ENCODE measurements at places on chromosomes 2 and 18.

GRCh38 chr2:40556293-40556692 lies 104.4 kb upstream of the SLC8A1 start:
- DNase-seq = no peak

- DNase-seq = no peak
Observed at GRCh38 chr2:27164960-27165763, 16.4 kb downstream of the TCF23 start.

DNA sequence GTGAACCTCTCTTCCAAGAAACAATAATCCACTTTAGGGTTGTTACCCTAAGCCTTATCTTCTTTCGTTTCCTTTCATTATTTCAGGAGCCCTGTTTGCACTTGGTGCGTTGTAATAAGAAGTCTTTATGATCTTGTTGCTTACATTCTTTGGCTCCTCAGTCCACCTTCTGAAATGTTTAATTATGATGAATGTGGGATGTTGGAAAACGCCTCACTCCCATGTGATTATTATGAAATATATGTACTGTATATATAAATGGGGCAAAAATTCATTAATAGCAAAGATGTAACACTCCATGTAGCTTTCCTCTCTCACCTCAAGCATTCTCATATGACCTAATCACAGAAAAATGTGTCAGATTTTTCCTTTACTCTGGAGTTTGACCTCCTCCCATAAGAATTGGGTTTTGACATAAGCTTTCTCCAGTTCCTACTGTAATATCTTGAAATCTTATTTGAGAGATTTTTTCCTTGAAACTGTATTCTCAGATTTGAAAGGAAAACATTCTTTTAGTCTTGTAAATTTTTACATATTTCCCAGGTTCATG lies 397.2 kb upstream of the FANCL start:
- no peak for DNase-seq

GRCh38 chr18:23703057-23703986 lies 14.1 kb downstream of the LAMA3 start:
- no peak for DNase-seq

GRCh38 chr2:82959727-82960126 lies 1499.4 kb downstream of the SUCLG1 start:
- DNase-seq = no peak

- no peak for DNase-seq
Observed at GRCh38 chr2:152238016-152238415, 62.5 kb upstream of the STAM2 start.

DNA sequence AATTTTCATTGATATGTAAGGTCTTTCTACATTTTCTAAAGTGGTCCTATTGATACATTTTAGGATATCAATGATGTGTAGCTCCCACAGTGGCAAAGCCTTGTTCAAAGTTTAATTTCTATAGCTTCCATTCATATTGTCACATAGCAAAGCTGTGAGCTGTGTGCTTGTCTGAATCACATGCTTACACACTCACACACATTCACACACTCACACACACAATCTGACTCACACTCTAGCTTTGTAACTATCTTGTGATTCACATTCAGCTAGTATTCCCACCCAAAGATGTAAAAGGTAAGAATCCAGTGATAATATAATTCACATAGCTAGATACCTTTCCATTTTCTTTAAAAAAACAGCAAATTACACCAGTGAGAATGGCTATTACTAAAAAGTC lies 58.7 kb downstream of the MAPRE2 start:
- no peak for DNase-seq

DNA sequence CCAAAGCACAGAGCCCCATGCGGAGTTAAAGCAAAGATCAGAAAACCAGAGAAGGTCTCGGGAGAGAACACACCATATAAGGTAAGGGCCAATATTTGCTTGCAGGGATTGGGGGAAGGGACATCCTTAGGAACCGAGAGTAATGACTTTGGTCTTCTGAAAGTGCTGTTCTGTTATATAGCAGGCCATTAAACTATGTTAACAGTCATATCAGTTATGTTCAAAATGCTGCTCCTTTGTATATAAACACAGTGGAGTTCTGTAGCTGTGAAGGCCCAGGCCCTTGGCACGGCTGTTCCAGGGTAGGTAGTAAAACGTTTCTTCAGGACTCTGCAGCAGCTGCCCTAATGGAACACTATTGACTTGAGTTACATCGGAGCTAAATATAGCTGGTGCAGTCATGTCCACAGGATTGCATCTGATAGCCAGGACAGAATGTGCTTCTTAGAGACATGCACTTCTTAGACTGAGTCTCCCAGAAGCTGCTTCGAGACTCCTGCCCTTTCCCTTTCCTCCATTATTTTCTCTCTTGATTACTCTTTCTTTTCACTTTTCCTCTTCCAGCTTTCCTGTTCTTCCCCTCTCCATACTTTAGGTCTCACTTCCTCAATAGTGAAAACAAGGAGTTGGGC lies 122.4 kb downstream of the SETBP1 start:
- no peak for DNase-seq

- no peak for DNase-seq
Observed at GRCh38 chr18:74950479-74950878, 258.5 kb downstream of the PTGR3 start.

DNA sequence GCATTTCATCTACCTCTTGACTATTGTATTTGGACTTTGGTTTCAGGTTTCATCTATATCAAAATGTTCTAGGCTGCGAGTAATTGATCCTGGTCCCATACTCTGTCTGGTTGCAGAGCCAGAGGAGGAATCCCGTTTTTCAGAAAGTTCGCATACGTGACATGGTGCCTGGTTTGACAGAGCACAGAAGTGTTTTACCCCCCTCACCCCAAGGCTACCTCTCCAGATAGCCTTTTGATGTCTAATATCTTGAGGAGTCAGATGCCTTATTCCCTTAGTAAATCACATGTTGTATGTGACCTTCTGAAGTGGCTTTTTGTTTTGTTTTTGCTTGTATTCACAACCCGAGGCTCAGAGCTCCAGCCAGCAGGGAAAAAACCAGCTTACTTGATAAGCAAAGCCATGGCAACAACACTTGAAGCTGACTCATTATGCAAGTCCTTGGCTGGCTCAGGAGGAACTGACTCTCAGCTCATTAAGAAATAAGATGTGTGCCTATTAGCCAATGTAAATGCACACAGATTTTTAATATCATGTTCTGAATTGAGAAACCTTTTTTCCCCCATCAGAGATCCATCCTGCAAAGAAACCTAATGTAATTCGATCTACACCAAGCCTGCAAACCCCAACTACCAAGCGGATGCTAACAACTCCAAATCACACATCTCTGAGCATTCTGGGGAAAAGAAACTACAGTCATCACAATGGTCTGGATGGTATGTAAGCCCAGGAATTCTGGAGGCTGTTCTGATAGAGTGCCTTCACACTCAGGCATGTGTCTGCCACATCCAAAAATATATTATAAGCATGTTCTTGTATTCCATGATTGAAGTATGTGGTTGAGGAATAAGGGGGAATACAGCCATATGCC lies 41.4 kb downstream of the OXER1 start:
- DNase-seq = no peak

GRCh38 chr2:37544591-37545031 lies 126.8 kb downstream of the CDC42EP3 start:
- DNase-seq = no peak

DNA sequence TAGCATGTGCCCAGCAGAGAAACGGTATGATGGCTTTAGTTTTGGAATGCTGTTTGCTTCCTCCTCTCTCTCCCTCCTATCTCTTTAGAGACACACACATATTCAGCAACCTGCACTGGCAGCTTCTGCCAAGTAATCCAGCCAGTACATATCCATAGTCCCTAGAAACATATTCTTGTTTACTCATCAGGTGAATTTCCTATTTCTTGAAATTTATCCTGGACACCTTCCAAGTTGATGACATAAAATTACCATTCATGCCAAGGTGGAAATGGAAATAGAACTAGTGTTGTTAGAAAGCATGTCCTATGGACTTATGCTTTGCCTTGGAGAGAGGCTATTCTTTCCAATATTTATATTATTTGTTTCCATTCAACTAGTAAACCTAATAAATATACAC lies 50.9 kb upstream of the RGPD4 start:
- DNase-seq = no peak

DNA sequence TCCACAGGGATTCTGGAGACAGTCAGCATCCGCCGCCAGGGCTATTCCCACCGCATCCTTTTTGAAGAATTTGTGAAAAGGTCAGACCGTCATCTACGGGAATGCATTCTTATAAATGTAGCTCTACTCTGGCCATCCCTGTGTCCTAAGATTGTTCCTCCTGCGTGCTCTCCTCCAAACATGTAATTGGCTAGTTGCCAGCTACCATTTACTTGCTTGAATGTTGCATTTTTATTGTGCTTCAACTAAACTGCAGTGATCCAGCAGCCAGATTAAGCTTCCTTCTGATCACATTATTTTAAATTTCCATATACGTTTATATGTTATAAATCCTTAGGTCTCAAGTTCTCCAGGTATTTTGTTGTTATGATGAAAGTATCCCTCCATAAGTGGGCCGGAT lies 248.5 kb upstream of the SP5 start:
- no peak for DNase-seq

DNA sequence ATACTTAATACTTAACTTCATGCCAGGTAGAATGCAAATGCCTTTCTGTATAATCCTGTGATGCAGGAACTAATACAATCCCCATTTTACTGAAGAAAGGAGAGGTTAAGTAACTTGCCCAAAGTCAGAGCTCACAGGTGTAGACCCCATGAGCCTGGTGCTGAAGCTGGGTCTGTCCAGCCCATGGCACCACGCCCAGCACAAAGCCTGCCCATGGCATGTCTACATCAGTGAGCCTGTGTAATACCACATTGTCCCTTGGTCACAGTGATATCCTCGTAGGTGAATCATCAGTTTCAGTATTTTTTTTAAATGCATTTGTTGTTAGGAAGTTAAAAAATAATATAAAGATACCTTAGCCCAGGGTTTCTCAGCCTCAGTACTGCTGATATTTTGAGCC lies 69.9 kb upstream of the MCFD2 start:
- no peak for DNase-seq

DNA sequence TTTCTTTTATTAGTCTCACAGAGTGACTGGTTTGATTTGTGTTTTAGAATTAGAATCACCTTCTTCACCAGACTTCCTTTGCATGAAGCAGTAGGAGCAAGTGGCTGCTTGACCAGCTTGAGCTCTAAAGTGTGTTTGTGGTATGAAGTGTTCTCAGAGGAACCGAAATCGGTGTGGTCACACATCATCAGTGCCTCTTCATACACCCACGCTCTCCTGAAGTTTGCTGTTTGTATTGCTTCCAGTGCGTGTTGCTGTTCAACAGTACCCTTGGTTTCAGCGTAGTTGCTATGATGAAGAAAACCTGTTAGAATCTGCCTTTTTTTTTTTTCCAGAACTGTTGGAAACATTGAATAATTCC lies 77.9 kb downstream of the LIMS1 start:
- DNase-seq = peak; percentile 29

GRCh38 chr18:8807488-8807805 lies 102.1 kb downstream of the MTCL1 start:
- DNase-seq = no peak

DNA sequence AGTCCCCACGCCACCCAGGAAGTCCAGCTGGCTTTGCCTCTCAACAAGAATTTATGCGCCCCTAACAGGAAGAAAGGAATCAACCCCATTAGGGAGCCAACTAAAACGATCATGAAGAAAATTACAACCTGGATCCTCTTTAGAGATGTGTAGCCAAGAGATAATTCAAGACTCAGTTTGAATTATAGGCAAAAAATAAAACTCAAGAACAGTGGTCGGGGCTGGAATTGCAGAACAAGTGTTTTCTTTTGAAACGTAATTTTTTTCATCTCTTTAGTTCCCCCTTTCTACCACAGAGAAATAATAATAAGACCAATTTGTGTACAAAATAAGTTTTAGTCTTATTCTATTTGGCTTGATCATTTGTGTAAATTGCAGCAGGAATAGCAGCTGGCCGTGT lies 22.4 kb downstream of the PDCD1 start:
- DNase-seq = no peak

DNA sequence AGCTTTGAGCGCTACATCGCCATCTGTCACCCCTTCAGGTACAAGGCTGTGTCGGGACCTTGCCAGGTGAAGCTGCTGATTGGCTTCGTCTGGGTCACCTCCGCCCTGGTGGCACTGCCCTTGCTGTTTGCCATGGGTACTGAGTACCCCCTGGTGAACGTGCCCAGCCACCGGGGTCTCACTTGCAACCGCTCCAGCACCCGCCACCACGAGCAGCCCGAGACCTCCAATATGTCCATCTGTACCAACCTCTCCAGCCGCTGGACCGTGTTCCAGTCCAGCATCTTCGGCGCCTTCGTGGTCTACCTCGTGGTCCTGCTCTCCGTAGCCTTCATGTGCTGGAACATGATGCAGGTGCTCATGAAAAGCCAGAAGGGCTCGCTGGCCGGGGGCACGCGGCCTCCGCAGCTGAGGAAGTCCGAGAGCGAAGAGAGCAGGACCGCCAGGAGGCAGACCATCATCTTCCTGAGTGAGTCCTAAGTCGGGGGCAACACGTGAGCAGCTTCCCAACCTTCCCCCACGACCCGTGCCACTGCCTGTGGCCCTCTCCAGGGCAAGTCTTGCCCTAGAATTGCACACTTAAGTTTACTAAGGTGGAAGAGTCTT lies 928 bp downstream of the GPR39 start:
- no peak for DNase-seq

GRCh38 chr2:240786871-240787311 lies 33.1 kb downstream of the KIF1A start:
- DNase-seq = no peak

- no peak for DNase-seq
Observed at GRCh38 chr2:101428422-101429176, 41.3 kb upstream of the CREG2 start.

DNA sequence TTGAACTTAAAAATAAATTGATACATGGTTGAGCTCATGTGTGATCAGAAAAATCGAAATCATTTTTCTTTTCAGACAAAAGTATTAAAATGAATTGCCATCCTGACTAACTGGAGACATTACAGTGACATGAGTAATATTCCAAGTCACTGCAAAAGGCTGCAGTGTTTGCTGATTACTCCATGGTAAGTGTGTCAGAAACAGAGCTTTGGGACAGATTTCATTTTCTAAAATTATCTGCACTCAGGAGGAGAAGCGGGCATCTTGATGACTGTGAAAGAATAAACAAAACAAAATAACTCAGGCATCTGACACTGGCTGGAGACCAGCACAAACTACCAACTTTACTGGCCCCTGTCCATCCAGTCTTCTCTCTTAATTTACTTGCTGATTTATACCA lies 312.3 kb upstream of the PIK3C3 start:
- no peak for DNase-seq

GRCh38 chr2:45889053-45889452 lies 237.6 kb downstream of the PRKCE start:
- DNase-seq = no peak

- DNase-seq = no peak
Observed at GRCh38 chr18:79975985-79976680, 11.7 kb downstream of the HSBP1L1 start.

GRCh38 chr2:140286377-140286776 lies 1506.2 kb upstream of the NXPH2 start:
- no peak for DNase-seq

DNA sequence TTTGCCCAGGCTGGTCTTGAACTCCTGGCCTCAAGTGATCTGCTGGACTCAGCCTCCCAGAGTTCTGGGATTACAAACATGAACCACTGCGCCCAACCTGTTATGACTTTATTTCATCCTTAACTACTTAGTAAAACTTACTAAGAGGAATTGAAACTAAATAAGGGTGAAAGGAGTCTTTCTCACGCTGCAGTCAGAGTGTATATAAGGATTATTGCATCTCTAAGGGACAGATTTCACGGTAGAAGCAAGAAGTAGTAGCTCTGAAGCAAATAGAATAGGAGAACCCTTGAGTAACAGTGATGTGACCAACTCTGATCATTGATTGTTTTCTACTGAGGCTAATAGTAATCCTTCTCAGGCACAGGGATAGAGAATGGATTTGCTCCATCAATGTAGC lies 960.1 kb downstream of the CPS1 start:
- no peak for DNase-seq

- no peak for DNase-seq
Observed at GRCh38 chr2:235223011-235223410, 270.8 kb upstream of the AGAP1 start.
